ENCODE measurements at places on chromosomes 2 and 18.

DNA sequence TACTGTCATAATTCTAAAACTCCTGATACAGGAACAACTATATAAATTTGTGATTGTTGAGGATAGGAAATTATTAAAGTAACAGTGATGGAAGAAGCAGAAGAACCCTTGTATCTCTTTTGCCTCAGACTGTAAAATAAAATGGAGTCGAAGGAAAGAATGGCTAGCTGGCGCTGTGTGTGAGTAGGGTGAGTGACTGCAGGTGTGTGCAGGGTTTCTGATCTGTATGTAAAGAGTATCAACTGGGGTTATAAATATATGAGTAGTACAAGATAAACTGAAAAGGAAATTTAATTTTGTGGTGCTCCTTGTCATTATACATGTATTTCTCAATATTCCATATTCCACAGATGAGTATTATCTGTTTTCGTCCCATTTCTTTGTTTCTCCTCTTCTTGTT is 15.2 kb downstream of the POLI start:
- no peak for DNase-seq

- DNase-seq: no peak
Observed at GRCh38 chr2:216335252-216335651, 37.0 kb downstream of the MARCHF4 start.

- no peak for DNase-seq
Observed at GRCh38 chr2:126834006-126834659, 64.6 kb upstream of the TEX51 start.

GRCh38 chr2:230323385-230324106 is 3.4 kb upstream of the SP140L start:
- DNase-seq: no peak

- DNase-seq: no peak
Observed at GRCh38 chr18:26993568-26993967, 128.1 kb upstream of the AQP4 start.

DNA sequence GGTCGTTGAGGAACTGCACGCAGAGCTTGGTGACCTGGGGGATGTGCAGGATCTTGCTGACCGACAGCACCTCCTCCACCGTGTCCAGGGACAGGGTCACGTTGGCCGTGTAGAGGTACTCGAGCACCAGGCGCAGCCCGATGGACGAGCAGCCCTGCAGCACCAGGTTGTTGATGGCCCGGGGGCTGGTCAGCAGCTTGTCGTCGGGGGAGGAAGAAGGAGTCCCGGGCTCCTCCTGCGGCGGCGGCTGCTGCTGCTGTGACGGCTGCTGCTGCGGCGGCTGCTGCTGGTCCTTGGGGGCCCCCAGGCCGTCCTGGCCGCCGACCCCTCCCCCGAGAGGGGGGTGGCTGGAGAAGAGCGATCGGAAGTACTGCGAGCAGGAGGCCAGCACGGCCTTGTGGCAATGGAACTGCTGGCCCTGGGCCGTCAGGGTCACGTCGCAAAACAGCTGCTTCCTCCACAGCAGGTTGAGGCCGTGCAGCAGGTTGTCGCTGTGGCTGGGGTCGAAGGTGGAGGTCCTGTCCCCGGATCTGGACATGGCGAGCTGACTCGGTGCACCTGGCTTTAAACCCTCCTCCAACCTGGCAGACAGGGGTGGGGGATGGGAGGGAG is 2.7 kb downstream of the KLHL14 start:
- no peak for DNase-seq

DNA sequence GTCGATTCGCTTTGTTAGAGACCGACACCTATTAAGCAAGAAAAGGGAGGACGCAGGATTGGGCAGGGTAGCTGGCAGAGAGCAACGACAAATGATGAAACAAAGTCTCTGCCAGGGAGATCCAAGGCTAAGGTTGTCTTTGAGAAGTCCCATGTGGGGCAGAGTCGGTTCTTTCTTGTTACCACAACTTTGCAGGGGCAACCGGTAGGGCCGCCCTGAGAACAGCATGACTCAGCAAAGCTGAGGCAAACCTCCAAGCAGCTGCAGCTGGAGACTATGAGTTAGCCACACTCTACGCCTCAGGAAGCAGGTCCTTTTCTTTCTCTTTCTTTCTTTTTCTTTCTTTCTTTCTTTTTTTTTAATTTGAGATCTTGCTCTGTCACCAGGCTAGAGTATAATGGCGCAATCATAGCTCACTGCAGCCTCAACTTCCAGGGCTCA is 452.3 kb upstream of the ID2 start:
- DNase-seq: peak; percentile 19

DNA sequence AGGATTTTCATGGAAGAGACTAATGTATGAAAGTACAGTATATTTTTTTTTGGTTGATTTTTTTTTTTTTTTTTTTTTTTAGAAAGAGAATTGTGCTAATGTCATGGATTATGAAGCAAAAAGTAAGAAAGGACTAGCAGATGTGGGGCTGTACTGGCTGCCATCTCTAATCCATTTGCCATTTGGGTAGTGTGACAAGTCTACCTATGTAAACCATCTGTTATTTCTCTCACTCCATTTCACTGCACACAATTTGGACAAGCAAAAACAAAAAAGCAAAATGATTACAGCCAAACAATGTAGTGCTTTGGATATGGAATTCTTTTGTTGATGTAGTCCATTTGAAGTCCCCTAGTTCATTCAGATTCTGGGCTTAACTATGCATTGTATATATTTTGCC is 1355.4 kb downstream of the LRP1B start:
- DNase-seq: no peak

DNA sequence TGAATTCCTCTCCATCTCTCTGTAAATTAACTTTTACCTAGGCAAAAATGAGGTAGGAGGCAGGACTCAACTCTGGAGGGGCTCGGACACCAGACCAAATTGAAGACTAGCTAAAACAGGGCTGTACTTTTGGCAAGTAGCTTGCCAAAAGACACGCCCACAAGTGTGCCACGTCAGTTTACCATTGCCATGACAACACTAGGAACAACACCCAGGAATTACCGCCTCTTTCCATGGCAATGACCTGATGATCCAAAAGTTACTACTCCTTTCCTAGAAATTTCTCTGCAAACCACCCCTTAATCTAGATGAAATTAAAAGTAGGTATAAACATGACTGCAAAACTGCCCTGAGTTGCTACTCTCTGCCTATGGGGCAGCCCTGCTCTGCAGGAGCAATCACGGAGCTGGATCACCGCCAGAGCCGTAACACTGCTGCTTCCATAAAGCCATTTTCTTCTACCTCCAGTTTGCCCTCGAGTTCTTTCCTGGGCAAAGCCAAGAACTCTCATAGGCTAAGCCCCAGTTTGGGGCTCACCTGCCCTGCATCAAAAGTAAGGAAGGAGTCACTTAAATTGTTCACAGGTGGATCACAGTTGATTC is 66.0 kb upstream of the FAM136A start:
- no peak for DNase-seq

GRCh38 chr18:61335684-61336555 is 2.7 kb downstream of the CDH20 start:
- no peak for DNase-seq

GRCh38 chr2:120441744-120442471 is 96.0 kb downstream of the INHBB start:
- DNase-seq: no peak

DNA sequence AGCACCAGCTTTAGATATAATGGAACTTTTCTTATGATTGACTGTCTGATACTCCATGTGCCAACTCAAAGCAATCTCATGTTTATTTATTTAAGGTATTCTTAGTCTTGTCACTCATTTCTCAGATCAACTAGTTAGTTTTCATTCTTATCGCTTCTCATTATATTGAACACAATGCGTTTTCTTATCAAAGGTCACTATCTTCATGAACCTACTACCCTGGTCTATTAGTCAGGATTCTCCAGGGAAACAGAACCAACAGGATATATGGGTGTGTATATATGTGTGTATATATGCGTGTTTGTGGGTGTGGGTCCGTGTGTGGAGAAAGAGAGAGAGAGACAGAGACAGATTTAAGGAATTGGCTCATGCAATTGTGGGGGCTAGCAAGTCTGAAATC is 619.9 kb downstream of the ZEB2 start:
- no peak for DNase-seq

DNA sequence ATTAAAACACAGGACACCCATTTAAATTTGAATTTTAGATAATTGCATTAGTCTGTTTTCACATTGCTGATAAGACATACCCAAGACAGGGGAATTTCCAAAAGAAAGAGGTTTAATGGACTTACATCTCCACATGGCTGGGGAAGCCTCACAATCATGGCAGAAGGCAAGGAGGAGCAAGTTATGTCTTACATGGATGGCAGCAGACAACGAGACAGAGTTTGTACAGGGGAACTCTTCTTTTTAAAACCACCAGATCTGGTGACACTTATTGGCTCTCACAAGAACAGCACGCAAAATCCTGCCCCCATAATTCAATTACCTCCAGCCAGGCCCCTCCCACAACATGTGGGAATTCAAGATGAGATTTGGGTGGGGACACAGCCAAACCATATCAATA is 79.8 kb upstream of the SMAD2 start:
- DNase-seq: no peak

GRCh38 chr2:84388133-84388532 is 70.9 kb downstream of the SUCLG1 start:
- no peak for DNase-seq

DNA sequence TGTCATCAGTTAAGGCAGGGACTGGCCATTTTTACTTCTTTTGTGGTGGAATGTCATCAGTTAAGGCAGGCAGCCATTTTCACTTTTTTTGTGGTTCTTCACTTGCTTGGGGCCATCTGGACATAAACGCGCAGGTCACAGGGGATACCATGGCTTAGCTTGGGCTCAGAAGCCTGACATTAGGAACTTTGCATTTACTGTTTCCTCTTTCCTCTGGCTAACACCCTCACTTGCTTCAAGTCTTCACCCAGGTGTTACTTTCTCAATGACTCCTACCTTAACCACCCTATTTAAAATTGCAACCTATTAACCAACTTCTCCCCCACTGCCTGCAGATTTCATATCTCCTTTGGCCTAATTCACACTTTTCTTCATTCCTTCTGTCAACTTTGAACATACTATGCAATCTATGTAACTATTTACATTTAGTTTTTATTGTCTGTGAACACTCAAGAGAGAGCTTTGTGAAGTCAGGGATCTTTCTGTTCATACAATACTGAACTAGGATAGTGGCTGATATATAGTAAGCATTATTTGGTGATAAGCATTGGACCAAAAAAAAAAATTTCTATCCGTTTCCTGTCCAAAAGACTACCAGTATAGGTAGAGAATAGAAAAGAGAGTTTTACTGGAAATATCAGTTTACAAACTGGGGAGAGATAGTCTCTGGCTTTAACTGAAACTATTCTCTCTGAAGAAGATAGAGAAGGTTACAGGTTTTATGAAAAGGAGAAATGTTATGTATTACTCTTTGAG is 600.1 kb upstream of the ZNF804A start:
- DNase-seq: no peak

GRCh38 chr18:14941256-14941655 is 193.3 kb downstream of the ANKRD30B start:
- DNase-seq: no peak

DNA sequence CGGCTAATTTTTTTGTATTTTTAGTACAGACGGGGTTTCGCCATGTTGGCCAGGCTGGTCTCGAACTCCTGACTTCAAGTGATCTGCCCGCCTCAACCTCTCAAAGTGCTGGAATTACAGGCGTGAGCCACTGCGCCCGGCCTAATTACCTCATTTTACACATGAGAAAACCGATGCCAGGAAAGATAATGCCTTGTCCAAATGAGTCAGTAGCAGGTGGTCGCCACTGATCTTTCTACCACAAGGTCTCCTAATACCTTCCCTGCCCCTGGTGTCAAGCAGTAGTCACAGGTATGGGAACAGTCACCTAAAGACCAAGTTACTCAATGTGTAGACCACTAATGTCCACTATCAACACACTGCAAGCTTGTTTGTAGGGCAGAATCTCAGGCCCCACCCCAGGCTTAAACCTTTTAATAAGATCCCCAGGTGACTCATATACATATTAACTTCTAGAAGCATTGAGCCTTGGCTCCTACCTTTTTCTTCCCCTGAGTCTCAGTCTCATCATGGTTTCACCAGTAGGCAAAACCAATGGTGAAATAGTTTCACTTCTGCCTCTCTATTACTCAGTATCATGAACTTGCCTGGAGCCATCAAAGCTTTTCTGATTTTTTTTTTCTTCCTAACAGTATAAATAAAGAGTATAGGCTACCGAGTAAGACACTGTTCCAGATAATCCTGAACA is 6.9 kb upstream of the EPB41L5 start:
- no peak for DNase-seq

DNA sequence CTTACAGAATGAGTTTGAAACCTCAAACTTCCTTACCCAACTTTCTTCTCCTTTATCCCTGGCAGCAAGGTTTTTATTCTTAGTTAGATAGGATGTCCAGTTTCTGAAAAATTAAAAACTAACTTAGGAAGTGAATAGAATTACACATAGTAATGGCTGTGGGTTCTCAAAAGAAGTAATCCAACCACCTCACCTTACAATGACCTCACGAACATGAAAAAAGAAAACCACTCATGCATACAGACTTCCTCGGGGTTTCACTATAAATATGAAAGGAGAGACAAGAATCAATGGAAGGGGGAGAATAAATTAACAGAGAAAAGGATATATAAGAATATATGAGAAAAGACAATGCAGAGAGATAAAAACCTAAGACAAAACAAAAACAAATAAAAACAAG is 1044.3 kb upstream of the KLHL29 start:
- no peak for DNase-seq

- no peak for DNase-seq
Observed at GRCh38 chr2:43924463-43924862, 71.3 kb downstream of the LRPPRC start.

- peak; percentile 24 for DNase-seq
Observed at GRCh38 chr2:143261986-143262385, 132.8 kb downstream of the ARHGAP15 start.

- no peak for DNase-seq
Observed at GRCh38 chr2:161424394-161424769, 8.3 kb downstream of the TBR1 start.

DNA sequence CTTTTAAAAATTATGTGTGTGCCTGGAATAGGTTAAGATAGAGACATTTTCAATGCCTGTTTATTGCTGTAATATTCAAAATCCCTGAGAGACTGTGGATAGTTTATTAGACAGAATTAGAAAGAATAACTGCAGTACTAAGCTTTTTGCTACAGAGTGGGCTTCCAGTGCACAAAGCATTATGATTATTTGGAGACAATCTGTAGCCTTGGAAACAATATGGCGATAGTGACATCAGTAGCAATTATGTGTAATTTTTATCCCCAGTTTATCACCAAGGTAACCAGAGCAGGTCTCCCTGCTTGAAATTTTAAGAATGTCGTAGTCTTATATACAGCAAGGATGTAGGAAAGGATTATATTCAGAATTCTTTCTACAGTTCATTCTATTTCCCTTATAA is 100.0 kb downstream of the MYO3B start:
- no peak for DNase-seq

DNA sequence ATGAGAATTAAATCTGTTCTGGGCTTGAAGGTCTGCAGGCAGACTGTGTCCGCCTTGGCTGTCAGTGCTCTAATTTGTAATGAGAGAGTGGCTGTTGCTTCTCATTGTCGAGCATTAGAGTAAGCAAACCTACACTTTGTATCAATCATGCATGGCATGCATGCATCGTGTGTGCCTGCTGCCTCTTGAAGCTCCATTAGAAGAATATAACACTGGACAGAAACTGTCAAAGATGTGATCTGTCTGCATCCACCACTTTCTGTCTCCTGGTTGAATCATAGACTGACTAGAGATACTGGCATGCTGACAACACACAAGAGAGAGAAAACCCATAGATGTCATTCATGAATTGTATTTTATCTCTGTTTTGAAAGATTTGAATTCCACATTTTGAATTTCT is 275.0 kb upstream of the NXPH2 start:
- DNase-seq: no peak

GRCh38 chr2:71060871-71061270 is 7.6 kb upstream of the NAGK start:
- DNase-seq: no peak

Measured in stimulated activated CD4-positive, alpha-beta T cell treated with anti-CD3 and anti-CD28 coated beads, Interleukin-1b, Interleukin-23, amount 100 ng/mL, for 24 hours (primary cell).